ENCODE measurements at places on chromosomes 5 and 9.
A peak's percentile ranks its signal among the peaks of the same experiment; 100 is the strongest.

DNA sequence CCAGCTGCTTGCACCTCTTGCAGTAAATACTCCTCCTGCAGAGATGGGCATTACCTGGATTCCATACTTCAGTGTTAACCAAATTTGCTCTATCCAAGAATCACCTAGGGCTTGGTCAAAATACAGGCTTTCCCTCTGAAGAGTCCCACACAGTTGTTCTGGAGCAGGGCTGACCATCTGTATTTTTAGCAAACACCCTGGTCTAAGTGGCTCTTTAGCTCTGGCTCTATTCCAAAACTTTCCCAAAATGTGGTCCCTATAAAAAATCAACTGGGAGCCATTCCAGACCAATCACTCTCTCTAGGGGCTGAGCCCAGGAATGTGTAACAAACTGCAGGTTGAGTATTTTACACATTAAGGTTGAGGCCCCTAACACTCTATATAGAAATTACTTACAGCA, 153.7 kb downstream of the SPOCK1 start:
- DNase-seq = no peak

GRCh38 chr9:18015116-18015515, 436.2 kb downstream of the SH3GL2 start:
- DNase-seq = no peak

GRCh38 chr9:109278848-109279247, 42.0 kb downstream of the EPB41L4B start:
- no peak for DNase-seq

GRCh38 chr5:149381986-149382338, 2.9 kb upstream of the IL17B start:
- peak; percentile 36 for DNase-seq

- no peak for DNase-seq
Measured at GRCh38 chr5:140118302-140118936, 4.5 kb downstream of the PURA start.

DNA sequence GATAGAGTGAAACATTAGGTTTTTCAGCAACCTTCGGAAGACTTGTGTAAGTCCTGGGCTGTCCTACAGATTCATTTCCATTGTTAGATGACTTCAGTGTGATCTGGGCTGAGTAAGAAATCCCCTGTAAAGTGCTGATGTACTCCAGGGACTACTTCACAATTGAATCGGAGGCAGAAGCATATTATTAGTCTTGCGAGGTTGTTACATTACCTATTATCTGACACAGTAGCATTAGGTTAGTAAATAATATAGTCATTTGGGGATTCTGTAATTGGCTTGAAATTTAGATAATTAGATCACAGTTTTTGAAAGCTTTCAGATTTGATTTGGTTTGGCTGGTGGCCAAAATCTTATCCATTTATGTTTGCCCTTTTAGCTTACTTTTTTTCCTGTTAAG, 62.4 kb downstream of the DMRT1 start:
- no peak for DNase-seq
